ENCODE measurements at places on chromosomes 1 and 21. TPM values are rescaled to one million over a fixed set of nuclear protein-coding genes. Genes with fewer than 3 reads are reported as not detected.
A peak's percentile ranks its signal among the peaks of the same experiment; 100 is the strongest.

PBX1 gene
- total RNA-seq = not detected

GLUL gene
- total RNA-seq = 80.2 TPM

DNA sequence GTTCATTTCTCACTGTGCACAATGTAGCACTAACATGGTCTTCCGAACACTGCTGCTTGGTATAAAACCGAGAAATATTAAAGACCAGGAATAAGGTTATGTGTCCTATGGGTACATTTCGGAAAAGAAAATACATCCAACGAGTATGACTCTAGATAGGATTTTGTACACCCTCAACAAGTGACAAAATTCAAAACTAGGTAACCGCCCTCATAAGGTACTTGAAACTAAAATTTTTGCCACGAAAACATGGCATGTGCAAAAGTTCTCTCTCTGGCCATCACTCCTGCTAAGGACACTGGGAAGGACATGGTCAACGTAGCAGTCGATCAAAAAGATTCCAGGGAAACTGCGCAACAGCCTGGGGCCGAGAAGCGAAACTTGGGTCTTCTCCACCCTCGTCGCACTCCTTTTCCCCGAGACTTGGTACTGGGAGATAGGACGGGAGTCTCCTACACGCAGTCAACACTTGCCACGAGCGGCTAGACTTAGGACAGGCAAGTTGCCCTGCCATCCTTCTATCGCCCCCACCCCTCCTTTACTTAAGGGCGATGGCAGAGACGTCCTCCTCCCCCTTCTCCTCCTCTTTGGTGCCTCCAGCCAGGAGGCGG lies 338 bp upstream of the TOR1AIP1 start:
- peak overlapping the region; percentile 99 for H3K27ac ChIP-seq
- peaks cover 42% of the 10 kb centered on the region for H3K4me1 ChIP-seq
- no peak for DNase-seq
- peaks cover 24% of the 10 kb centered on the region for H3K36me3 ChIP-seq

GRCh38 chr1:239606850-239607400 lies 220.6 kb downstream of the CHRM3 start:
- no peak for DNase-seq
- H3K4me3 ChIP-seq = no peak overlapping the region
- no peaks in the 10 kb centered on the region for H3K36me3 ChIP-seq
- no peaks in the 10 kb centered on the region for H3K27me3 ChIP-seq

DNA sequence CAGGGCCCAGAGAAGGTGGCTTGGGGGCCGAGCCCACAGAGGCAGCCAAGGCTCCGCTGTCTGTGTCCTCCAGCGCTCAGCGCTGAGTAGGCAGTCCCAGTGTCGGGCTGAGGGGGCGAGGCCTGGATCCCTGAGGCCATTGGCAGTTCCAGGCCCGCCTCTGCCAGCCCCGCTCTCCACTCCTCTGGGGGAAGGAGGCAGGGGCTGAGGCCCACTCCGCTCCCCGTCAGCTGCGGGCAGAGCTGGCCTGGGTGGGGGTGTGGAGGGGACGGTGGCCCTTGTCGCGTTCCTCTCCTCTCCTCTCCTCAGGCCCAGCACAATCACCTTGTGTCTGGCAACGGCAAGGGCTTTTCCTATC lies 132.8 kb downstream of the CASZ1 start:
- no peaks in the 10 kb centered on the region for H3K36me3 ChIP-seq
- no peak overlapping the region for H3K27ac ChIP-seq
- H3K4me1 ChIP-seq = no peaks in the 10 kb centered on the region
- H3K27me3 ChIP-seq = no peaks in the 10 kb centered on the region
- H3K4me3 ChIP-seq = no peak overlapping the region

- no peak overlapping the region for H3K4me3 ChIP-seq
- H3K4me1 ChIP-seq = no peaks in the 10 kb centered on the region
- no peak for DNase-seq
- no peaks in the 10 kb centered on the region for H3K36me3 ChIP-seq
- H3K27me3 ChIP-seq = peaks cover 7% of the 10 kb centered on the region
Observed at GRCh38 chr1:31230378-31230777, 9.3 kb downstream of the NKAIN1 start.

DNA sequence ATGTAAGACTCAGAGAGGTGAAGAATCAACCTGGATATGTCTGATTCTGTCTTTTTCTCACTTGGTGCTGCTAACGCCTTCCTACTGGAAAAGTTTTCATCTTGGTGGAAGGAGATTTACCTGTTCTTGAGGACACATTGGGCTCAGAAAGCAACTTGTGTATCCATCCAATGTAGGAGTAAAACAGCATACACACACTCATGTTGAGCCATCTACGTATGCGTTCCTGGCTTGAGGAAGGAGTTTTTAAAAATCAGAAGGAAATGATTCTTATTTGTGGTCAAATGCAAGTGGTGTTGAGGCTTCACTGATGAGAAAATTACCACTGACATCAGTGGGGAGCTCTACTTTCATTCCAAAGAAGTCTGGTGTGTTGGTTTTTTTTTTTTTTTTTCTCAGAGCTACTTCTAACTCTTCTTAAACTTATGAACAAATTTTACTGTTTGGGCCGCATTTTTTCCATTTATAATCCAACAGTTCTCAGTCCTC lies 25.6 kb downstream of the XCL2 start:
- peaks cover 68% of the 10 kb centered on the region for H3K4me1 ChIP-seq
- DNase-seq = peak; percentile 62
- peak overlapping the region; percentile 51 for H3K27ac ChIP-seq

GRCh38 chr1:197063212-197063611 lies 3.8 kb downstream of the F13B start:
- no peaks in the 10 kb centered on the region for H3K4me1 ChIP-seq
- no peak for DNase-seq
- H3K36me3 ChIP-seq = no peaks in the 10 kb centered on the region

DNA sequence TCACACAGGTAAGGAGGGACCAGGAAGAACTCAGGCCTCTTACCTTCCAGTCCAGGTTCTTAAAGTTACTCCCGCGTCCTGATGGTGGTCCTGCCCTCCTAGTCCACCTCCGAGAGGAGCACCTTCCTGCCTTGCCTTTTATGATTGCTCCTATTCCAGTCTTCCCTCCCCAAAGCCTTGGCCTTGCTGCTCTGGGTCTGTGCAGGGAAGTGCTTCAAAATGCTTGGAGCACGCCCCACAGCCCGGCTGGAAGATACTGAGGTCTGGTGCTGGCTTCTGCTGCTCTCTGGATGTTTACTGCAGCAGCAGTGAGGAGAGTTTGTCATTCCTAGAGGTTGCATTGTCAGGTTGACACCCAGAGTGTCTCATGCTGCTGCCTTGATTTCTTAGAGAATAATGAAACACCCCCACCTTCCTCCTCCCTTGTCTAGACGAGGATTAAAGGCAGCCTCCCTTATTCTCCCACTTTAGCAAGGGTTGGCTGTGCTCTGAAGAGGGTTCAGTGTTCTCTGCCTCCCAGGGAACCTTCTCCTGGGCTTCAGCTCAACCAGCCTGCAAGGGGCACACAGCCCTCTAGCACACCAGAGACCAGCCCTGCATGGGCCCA lies 142.2 kb upstream of the CACNA1E start:
- peaks cover 3% of the 10 kb centered on the region for H3K27me3 ChIP-seq
- no peaks in the 10 kb centered on the region for H3K4me1 ChIP-seq
- H3K27ac ChIP-seq = no peak overlapping the region
- H3K36me3 ChIP-seq = no peaks in the 10 kb centered on the region
- DNase-seq = no peak

DNA sequence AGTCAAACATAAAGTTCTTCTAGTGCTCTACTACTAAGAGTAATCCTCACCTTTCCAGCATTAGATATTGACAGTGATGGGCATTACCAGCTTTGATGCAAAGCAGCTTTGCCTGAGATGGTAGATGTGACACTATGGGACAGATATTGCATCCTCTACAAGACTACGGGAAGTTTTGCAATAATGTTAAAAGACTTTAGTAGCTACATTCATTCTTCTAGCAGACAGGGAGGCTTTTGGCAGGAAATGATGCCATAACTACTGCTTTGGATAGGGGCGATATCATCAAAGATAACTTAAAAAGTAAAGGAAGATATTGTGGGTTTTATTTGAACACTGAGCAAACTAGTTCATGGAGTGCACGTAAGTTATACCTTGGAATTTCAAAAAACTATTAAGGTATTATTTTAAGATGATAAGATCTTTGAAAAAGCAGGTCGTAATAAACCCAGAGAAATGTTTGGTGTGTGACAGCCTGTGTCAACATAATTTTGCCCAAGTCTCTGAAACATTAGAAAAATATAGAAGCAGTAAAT lies 368.3 kb upstream of the TMPRSS15 start:
- no peaks in the 10 kb centered on the region for H3K27me3 ChIP-seq
- no peak overlapping the region for H3K27ac ChIP-seq
- no peak for DNase-seq

DNA sequence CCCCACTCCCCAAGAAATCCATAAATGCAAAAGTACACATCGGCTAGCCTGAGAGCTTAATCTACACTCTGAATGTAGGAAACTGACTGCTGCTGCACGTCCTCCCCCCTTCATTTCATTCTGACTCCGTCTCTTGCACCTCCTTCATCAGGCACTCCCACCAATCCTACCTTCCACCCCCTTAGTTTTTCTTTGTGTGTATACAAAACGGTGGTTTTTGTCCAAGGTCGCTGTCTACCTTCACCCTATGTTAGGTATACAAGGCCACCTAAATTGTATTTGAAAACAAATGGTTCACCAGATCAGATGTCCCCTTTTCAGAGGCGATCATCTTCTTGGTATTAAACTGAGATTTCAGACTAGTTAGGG lies 1.9 kb downstream of the WDR26 start:
- peak; percentile 73 for DNase-seq
- H3K4me1 ChIP-seq = peaks cover 45% of the 10 kb centered on the region
- peaks cover 42% of the 10 kb centered on the region for H3K36me3 ChIP-seq
- H3K4me3 ChIP-seq = peak overlapping the region; percentile 87
- H3K27ac ChIP-seq = peak overlapping the region; percentile 87

Measured in activated CD4-positive, alpha-beta T cell treated with anti-CD3 and anti-CD28 coated beads, Interleukin-2, amount 10 ng/mL, durations not matched to agents 24 days and 14 days (primary cell).